H7 (cell line): ENCODE measurements at places on chromosomes 3 and 15. TPM values are rescaled to one million over a fixed set of nuclear protein-coding genes. Genes with fewer than 3 reads are reported as not detected.

PAQR5 gene
- 3.8 and 3.9 TPM in 2 replicates for total RNA-seq

NCKIPSD gene
- 43.8 and 48.8 TPM in 2 replicates for total RNA-seq

ROPN1 gene
- total RNA-seq, result not detected in 2 replicates

RLBP1 gene
- total RNA-seq, result 0.15 TPM in 1 of 2 replicates, not detected in the other

LRTM1 gene
- total RNA-seq, result not detected in 2 replicates

COL6A5 gene
- total RNA-seq, result not detected in 2 replicates

IGSF11 gene
- total RNA-seq, result 0.66 and 0.89 TPM in 2 replicates

SERPINI1 gene
- 6.5 and 8.3 TPM in 2 replicates for total RNA-seq

CALML4 gene
- total RNA-seq, result 5.6 and 7.4 TPM in 2 replicates

NGRN gene
- total RNA-seq, result 66.6 and 72.9 TPM in 2 replicates

FAM162A gene
- total RNA-seq, result 59.3 and 82.0 TPM in 2 replicates

C2CD4A gene
- total RNA-seq, result not detected in 2 replicates

CCDC39 gene
- 0.07 TPM in 1 of 2 replicates, not detected in the other for total RNA-seq

RASGRP1 gene
- 2.8 and 2.9 TPM in 2 replicates for total RNA-seq

SPESP1 gene
- total RNA-seq, result 0.33 and 0.48 TPM in 2 replicates

RTP3 gene
- total RNA-seq, result 0.07 TPM in 1 of 2 replicates, not detected in the other

CHRNA7 gene
- total RNA-seq, result 3.8 and 6.2 TPM in 2 replicates

CORO2B gene
- 3.8 and 5.4 TPM in 2 replicates for total RNA-seq

COPS2 gene
- 45.8 and 82.6 TPM in 2 replicates for total RNA-seq

TPM1 gene
- 274 and 292 TPM in 2 replicates for total RNA-seq

SHC4 gene
- total RNA-seq, result 0.03 and 1.1 TPM in 2 replicates

SI gene
- not detected in 2 replicates for total RNA-seq

TYRO3 gene
- 65.8 and 72.6 TPM in 2 replicates for total RNA-seq

CCDC191 gene
- total RNA-seq, result 0.80 and 2.4 TPM in 2 replicates

ZNF621 gene
- total RNA-seq, result 6.4 and 9.4 TPM in 2 replicates

PSTPIP1 gene
- total RNA-seq, result 0.21 and 1.3 TPM in 2 replicates

LDHAL6B gene
- not detected in 2 replicates for total RNA-seq

CDHR4 gene
- total RNA-seq, result not detected in 2 replicates

ZBBX gene
- 0.26 and 0.90 TPM in 2 replicates for total RNA-seq

CHST13 gene
- total RNA-seq, result 2.5 and 2.8 TPM in 2 replicates

KNG1 gene
- not detected in 2 replicates for total RNA-seq

RBP2 gene
- total RNA-seq, result not detected in 2 replicates

LRRIQ4 gene
- 0.15 TPM in 1 of 2 replicates, not detected in the other for total RNA-seq

EDEM1 gene
- total RNA-seq, result 12.6 and 13.2 TPM in 2 replicates
